ENCODE measurements at places on chromosomes 16 and 17. TPM values are rescaled to one million over a fixed set of nuclear protein-coding genes. Genes with fewer than 3 reads are reported as not detected.

Gene TRPV3
- 0.06 TPM for total RNA-seq

Gene B3GNT9
- 5.3 TPM for total RNA-seq

Gene NUPR1
- 0.23 TPM for total RNA-seq

Gene CISD3
- total RNA-seq, result 13.3 TPM

Gene TMEM186
- 6.1 TPM for total RNA-seq

Gene CLEC19A
- total RNA-seq, result not detected

Gene CD7
- total RNA-seq, result not detected

Gene MT1F
- total RNA-seq, result not detected

Gene KRTAP16-1
- not detected for total RNA-seq

Gene COG8
- 48.7 TPM for total RNA-seq

Gene HBA2
- not detected for total RNA-seq

Gene SOCS1
- total RNA-seq, result 11.3 TPM

Gene KIFC3
- total RNA-seq, result 76.7 TPM

Gene PIK3R6
- 1.2 TPM for total RNA-seq

Gene KRTAP1-1
- total RNA-seq, result not detected

Gene TERB1
- not detected for total RNA-seq

Gene RPRML
- not detected for total RNA-seq
